Astrocyte (in vitro differentiated cells and primary cell): ENCODE measurements at places on chromosomes 2 and 18. TPM values are rescaled to one million over a fixed set of nuclear protein-coding genes. Genes with fewer than 3 reads are reported as not detected.

CCDC74B gene
- total RNA-seq: 3.0 and 3.7 TPM in 2 replicates

DNA sequence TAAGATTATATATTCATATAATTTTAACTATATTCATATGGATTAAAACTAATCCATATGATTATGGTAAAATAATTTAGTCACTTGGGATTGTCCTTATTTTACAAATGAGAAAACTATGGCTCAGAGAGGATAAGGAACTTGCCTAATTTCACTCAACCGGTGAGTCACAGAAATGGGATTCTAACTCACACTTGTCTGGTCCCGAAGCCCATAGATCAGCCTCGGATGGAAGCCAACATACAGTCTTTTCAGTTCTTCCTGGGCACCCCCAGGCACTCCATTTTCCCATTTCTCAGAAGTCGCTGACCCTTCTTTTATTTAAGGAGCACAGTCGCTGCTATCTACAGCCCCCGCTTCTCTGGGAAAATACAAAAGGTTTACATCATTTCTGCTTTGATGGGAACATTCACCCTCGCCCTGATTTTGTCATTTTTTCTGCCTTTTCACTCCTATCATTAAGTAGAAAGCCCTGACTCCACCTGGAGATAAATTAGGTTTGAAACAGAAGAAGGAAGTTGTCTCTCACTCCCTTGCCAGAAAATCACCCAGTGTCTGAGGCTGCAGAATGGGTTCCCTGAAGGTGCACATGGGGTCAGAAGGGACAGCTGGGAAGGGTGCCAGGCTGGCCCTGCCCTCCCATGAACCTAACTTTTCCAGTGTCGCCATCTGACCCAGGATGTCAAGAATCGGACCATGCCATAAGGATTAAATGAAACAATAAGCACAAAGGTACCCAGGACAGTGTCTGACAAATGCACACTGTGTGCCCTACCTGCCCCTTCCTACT, 36.6 kb downstream of the CYP1B1 start:
- peak; percentile 67 for DNase-seq

DNA sequence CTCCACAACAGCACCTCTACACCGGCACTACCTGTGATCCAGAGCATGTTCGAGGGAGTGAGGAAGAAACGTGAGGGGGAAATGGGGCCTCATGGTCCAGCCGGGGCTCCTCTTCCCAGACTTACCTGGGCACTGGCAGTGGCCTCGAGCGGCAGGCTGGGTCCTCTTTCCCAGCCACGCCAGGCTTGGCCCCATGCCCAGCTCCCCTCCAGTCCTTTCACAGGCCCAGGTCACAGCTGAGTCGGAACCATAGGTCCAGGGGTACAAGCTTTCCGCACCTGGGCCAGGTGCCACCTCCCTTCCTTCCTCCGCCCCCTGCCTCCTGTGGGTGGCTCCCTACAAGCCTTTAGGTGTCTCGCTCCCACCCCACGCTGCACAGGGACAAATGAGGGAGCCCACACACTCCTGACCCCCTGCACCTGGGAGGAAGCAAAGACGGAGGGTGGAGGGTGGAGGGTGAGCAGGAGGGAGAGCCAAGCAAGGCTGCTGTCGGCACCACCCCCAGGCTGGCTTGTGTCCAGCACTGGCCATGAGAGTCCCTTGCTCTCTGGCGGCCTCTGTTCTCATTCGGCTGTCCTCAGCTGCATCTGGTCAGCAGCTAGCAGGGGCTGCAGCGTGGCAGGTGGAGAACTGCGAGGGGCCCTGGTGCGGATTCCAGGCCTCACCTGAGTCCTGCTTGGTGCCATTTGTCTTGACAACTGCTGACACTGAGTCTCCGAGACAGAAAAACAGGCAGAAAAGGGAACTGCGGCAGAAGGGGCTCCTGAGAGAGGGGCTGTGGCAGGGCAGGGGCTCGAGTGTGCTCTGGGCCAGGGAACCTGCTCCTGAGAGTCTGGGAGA, 26.8 kb downstream of the ADRA2B start:
- no peak for DNase-seq

GRCh38 chr2:137968477-137969417, 4.5 kb downstream of the HNMT start:
- no peak for DNase-seq

RIT2 gene
- not detected in 2 replicates for total RNA-seq

GRCh38 chr2:189298038-189298437, 118.5 kb upstream of the COL5A2 start:
- DNase-seq: peak; percentile 74

DNA sequence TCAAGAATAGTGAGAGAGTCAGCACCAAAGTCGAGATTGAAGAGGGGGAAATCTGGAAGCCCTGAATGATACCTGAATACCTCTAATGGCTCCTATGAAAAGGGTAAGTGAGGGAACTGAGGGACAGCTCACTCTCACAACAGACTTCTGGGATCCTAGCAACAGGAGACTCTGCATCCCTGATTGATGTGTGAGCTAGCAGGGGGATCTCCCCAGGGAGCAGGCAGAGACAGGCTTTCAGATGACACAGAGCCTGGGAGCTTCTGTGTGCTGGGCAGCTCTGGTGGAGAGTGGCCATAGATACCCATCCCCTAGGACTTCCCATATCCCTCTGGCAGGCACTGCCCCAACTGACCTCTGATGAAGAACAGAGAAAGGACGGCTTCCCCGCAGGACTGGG, 206.2 kb downstream of the EXOC6B start:
- DNase-seq: no peak
